CD4-positive, alpha-beta T cell (primary cell): ENCODE measurements at places on chromosomes 3 and 15.

DNA sequence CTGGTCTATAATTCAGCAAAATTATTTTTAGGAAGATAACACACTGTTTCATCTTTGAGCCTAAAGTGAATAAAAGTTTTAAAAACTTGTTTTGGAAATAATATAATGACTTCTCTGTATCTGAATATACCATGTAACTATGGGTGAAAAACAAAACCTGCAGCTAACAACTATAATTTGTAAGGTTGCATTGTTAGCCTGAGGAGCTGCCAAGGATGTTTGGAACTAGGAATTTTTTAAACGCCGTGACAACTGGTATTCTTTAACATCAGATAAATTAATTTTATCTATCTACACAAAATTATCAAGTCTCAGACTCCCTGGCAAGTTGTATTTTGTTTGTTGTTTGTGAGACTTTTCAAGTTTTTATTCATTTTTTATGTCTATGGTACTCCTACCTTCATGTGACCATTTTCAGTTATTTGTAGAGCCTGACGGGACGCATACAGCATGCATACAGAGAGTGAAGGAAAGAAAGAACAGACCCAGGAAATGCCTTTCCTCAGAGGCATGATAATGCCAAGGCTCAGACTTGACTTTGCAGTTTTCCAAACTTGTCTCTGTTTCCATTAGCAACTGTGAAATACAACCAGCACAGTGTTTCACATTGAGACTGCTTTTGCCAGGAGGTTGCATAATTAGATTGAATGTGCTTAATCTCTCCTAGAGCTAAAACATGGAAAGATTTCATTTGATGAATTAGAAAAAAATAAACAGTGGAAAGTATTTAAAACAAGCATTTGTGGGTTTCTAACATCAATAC is 60.8 kb upstream of the ARHGEF26 start:
- DNase-seq: no peak

DNA sequence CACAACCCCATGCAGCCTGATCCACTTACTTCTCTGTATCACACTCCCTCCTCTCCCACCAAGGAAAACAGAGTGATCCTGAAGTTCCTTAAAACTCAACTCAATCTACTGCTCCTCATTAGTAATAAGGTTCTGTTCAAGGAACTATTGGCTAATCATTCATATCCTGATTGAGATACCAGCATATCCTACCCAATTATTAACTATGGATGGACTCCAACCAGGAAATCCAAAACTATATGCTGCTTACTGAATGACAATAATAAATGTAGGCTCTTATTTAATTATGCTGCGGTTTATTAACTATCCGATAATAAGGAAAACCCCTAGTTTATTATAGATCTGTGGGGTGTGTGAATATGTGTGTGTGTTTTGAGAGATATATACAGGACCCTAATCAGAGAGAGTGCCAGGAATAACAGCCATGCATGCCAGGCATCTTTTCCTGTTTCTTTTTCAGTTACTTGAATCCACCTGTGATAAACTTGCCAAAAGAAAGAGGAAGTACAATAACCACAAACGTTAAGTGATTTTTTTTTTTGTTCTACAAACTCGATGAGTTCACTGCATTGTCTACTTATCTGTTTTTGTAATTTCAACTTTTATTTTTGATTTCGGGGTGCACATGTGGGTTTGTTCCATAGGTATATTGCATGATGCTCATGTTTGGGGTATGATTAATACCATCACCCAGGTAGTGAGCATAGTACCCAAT is 1031.7 kb upstream of the CFAP20DC start:
- DNase-seq: no peak

DNA sequence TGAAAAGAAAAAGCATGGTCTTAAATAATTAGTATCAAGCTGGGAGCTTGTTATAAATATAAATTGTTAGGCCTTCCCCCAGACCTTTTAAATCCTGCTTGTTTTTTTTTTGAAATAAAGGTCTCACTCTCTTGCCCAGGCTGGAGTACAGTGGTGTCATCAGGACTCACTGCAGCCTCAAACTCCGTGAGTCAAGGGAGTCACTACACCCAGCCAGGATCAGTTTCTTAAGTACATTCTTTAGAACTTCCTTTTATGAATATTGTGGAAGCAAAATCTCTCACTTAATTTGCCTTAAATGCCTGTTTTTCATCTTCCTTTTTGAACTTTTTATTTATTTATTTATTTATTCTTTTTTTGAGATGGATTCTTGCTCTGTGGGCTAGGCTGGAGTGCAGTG is 20.8 kb upstream of the DENND4A start:
- DNase-seq: no peak

DNA sequence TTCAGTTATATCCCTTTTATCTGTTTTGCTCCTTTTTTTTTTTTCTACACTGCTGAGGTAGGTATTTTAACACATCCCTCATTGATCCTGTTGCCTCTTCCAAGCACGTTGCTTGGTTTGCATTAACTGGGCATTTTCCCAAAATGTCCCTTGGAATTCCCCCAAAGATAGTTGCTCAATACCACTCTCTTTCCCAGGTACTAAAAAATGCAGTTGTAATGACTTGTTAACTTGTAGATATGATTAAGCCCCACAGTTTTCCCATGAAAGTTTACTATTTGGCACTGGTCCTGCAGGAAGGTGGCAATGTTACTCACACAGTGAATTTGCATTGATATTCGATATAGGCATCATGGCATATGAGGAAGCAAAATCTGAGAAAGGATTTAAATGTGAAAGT is 67.1 kb downstream of the GRM7 start:
- no peak for DNase-seq
